ENCODE measurements at places on chromosomes 16 and 17.

DNA sequence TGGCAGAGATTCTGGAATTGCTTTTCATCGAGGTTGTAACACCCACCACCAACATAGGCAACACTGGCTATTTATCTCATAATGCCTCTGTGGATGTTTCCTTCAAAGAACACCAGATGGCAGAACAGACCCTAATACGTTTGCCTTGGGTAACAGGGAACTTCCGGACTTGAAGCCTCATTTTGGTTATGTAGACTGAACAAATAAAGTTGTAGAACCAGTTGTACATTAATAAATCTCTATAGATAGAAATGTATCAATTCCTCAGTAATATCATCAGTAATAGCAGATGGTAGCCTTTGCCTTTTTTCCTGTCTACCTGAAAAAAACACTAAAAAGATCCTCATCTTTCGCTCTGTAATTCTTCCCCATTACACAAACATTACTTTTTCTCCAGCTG lies 25.9 kb upstream of the APOH start:
- DNase-seq = peak; percentile 65

GRCh38 chr16:23283571-23283970 lies 18.5 kb upstream of the SCNN1B start:
- DNase-seq = no peak

GRCh38 chr17:74598346-74599022 lies 6.4 kb upstream of the CD300LD start:
- DNase-seq = peak; percentile 58

GRCh38 chr16:1537763-1538289 lies 4.4 kb downstream of the TMEM204 start:
- no peak for DNase-seq

- no peak for DNase-seq
Observed at GRCh38 chr17:46063241-46063640, 64.2 kb downstream of the STH start.

DNA sequence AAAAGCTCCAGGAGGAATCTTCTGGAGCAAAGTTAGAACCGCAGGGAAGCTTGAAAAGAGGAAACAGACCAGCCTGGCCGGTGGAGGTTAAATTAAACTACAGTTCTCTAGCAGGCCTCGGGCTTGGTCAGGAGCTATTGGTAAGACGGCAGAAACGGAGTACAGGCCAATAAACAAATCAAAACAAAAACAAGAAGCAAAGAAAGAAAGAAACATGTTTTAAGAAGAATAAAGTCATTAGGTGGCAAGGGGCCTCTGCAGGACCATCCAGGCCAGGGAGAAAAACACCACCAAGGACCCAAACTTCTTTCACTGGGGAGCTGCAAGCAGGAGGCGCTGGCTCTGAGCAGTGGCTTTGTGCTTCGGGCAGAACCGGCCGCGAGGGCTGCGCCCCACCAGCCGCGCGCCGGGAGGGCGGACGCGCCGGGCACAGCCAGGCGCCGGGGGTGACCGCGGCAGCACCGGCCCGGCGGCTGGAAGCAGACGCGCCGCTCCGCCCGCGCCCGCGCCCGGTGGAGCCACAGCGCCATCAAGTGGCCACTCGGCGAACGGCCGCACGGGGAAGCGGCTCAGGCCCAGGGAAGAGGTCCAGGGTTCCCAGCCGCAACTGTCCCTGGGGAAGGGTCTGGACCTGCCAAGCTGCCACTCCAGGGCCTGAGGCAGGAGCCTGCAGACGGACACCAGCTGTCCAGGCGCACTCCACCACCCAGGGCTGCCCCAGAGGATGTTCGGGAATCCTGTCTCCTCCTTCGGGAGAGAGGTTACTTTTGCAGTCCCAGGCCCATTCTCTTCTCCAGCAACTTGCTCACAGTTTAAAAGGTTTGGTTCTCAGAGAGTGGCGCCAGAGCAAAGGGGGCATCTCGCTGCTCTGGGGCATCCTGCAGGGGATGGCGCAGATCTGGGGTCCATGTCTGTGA lies 419.4 kb downstream of the SOX9 start:
- peak; percentile 73 for DNase-seq

DNA sequence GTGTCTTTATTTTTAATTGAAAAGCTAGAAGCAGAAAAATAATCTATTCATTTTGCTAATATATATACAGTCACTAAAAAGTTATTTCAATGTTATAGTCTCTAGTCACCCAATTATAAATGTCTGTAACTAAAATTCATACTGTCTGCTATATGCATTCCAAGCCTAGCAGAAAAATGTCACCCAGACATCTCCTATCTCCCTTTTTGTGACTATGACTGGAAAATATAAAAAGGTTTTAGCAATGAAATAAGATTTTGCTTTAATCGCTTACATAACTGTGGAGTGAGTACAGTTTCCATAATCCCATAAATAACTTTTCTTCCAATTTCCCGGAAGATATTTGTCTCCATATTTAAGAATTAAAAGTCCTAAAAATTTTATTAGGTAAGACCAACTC lies 88.6 kb downstream of the BRIP1 start:
- DNase-seq = no peak

DNA sequence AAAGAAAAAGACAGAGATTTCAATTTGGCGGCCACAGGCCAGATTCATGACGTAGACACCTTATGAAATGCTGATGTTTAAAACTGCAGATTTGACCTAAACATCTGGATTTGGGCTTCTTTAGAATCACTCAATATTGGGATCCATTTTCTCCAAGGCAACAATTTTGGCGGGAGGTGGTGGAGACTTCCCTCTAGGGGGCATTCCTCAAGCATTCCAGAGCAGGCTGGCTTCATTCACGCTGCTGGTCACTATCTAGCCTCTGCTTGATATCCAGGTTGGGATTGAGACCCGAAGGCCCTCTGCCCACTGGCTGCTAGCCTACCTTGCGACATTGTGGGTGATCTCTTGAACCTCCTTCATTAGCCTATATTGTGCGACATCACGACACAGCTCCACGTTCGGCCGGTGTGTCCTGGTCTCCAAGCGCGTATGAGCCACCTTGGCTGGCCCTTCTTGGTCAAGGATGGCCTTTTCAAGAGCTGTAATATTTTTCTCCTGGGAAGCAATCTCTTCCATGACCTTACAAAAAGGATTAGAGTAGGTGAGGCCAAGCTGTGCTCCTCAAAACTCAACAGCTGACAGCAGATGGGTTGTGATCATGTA lies 24.5 kb downstream of the FBXO39 start:
- DNase-seq = no peak

DNA sequence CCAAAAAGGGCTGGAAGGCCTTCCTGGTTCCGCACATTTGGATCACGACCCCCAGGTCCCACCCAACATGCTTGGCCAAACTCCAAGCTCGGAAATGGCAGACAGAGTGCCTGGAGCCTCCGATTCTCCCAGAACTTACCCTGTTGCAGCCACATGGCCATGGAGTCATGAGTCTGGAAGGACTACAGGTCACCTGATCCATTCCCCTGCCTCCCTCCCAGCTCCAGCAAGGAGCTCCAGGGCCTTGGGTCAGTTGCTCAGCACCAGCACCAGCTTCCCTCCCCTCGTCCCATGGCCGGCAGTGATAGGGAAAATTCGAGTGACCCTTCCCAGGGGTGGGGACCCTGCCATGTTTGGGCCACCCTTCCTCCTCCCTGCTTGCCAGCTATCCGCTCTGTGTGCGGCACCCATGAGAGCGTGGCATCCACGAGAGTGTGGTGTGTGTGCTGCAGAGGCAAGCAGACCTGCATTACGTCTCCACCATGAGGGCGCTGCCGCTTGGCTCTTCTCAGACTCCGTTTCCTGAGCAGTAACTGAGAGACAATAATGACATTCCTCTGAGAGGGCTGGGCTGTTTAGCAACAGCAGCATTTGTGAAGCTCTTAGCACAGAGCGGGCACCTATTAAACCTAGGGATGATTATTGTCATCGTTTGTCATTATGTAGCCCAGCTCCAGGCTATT lies 21.3 kb upstream of the RPL38 start:
- DNase-seq = no peak

- DNase-seq = no peak
Observed at GRCh38 chr16:69250081-69250480, 61.1 kb upstream of the VPS4A start.

DNA sequence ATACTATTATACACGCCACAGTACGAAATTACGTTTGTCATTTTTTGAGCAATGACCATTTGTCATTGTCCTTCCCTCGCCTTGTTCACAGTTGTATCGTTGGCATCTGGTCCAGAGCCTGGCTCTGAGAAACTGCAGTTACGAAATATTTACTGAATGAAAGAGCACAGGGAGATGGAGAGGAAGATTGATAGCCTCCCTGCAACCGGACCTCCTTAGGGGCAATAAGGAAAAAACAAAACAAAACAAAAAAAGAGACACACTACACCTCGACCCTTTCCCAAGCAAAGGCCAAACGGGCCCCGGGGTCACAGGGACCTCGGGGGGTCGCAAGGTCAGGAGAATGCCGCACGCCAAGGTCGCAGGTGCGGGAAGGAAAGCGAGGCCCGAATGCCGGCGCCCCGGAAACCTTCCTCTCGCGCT lies 857 bp downstream of the GOT2 start:
- no peak for DNase-seq

GRCh38 chr16:49599704-49600103 lies 226.1 kb downstream of the C16orf78 start:
- no peak for DNase-seq

DNA sequence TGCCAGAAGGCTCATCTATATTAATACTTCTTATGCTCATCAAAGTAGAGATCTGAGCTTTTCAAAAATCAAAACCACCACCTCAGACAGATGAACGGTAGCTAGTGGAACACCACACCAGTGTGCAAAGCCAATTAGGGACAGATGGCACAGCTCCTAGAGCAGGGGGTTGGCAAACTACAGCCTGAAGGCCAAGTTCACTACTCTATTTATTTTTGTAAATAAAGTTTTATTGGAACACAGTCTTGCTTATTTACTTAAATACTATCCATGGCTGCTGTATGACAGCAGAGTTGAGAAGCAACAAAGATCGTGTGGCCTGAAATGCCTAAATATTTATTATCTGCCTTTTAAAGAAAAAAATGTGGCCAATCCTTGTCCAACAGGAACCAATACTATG lies 56.8 kb downstream of the AMFR start:
- no peak for DNase-seq

GRCh38 chr16:15502041-15502725 lies 67.8 kb downstream of the BMERB1 start:
- no peak for DNase-seq

GRCh38 chr17:6701719-6702118 lies 11.4 kb downstream of the SLC13A5 start:
- DNase-seq = no peak

GRCh38 chr17:13462146-13462545 lies 139.6 kb downstream of the HS3ST3A1 start:
- DNase-seq = no peak

DNA sequence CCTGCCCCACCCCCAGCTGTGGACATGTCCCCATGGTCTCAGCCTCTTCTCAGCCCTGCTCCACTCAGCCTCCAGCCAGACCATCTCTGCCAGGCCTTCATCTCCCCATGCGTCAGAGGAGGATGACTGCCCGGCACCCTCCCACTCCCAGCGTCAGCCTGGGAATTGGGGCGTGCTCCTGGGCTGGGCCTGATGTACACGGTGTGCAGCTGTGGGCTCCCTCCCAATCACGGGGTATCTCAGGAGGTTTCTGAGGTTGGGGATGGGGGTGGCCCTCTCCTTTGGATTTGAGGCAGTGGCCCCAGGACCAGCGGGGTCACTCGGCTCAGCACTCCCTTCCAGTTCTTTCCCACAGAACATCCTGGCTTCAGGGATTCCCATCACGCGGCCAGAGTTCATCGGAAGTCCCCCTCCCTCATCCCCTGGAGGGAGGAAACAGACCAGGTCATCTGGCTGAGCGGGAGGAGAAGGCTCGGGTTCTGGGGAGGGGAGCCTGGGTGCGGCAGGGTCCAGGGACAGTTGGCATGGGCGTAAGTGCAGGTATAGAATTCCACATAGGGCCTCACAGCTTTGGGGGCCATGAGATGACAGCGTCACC lies 36.9 kb downstream of the SOCS3 start:
- no peak for DNase-seq

- DNase-seq = peak; percentile 36
Observed at GRCh38 chr16:11742093-11742535, 543 bp downstream of the TXNDC11 start.

DNA sequence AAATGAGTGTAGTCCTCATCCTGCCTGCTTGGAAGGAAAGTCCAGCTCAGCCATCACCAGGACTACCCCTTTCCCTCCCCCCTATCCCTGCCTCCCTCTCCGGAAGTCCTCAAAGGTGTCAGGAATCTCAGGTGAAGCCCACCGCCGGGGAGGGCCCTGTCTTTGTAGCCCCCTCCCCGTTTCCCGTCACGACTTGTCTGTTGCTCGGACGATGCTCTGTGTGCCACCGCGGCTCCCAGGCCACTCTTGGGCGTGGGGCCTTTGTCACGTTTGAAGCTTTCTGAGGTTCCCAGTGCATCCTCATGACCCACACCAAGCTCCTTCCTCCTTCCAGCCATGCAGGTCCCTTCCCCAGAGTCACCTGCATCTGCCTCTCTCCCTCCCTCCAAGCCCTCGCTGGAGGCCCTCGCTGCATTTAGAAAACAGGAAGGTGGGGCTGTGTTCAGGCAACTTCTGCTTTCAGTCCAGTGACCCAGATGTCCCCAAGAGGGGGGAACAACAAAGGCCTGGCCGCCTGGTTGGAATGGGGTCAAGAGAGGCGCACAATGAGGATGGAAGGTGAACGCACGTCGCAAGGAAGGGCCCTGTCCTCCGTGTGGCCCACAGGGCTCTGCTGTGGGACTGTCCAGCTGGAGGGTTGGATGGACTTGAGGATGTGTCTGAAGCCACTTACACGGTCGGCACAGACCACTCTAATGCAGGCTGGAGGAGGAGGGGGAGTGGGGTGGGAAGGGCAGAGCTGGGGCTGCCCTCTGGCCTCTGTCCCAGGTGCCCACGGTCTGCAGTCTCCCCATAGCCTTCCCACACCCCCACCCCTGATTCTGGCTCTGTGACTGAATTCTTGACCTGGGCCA lies 59.9 kb downstream of the OR1D5 start:
- DNase-seq = no peak

DNA sequence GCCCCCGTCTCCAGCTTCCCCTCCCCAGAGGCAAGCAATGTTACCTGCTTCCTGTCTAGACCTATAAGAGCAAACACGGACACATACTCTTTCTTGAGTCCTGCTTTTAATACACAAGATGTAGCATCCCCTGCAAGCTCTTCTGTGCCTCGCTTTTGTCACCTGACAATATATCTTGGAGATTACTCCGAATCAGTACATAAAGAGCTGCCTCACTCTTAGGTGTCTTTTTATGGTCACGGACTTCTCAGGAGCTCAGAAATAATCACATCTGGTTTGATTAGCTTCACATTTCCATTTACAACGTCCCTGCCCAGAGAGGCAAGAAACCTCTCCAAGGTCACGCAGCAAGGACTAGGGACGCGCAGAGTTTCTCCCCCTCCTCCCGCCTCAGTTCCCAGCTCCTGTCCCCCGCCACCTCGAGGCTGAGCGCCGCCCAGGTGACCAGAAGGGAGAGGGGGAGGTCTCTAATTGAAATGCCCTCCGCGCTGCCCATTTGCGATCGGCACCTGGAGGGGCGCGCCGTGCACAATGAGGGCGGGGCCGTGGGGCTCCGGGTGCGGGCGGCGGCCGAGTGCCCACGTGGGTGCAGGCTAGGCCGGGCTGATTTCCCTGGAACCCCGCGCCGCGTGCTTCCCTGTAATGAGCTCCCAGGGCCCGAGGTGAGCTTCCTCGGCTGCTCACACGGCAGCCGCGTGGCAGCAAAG lies 13.8 kb upstream of the SEZ6 start:
- no peak for DNase-seq

All from NCI-H345 (cell line).